ENCODE measurements at places on chromosomes 13 and 19.

DNA sequence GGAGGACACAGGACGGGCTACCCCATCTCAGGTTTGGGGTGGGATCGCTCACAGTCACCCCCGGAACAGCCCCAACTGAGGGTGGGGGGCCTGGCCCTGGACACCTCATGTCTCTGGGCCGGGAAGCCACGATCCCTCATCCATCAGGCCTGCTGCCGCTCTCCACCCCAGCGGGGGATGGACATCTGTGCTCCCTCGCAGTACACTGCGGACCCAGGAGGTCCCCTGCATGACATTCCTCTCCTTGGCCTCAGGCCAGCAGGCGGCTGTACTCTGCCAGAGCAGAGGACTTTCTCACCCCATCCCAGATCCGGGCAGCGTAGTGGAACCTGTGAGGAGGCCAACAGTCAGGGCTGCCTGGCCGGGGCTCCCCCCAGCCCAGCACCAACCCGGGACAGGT, 15.5 kb downstream of the IRGC start:
- no peak for DNase-seq

- DNase-seq: no peak
These were observed 166.6 kb downstream of the RAP2A start for GRCh38 chr13:97600458-97601075.

GRCh38 chr19:6481541-6482342, at the start of gene DENND1C:
Gene DENND1C (minus strand): TSS chr19:6481787. CDS start chr19:6481695, 92 bp downstream.
- no peak for DNase-seq

DNA sequence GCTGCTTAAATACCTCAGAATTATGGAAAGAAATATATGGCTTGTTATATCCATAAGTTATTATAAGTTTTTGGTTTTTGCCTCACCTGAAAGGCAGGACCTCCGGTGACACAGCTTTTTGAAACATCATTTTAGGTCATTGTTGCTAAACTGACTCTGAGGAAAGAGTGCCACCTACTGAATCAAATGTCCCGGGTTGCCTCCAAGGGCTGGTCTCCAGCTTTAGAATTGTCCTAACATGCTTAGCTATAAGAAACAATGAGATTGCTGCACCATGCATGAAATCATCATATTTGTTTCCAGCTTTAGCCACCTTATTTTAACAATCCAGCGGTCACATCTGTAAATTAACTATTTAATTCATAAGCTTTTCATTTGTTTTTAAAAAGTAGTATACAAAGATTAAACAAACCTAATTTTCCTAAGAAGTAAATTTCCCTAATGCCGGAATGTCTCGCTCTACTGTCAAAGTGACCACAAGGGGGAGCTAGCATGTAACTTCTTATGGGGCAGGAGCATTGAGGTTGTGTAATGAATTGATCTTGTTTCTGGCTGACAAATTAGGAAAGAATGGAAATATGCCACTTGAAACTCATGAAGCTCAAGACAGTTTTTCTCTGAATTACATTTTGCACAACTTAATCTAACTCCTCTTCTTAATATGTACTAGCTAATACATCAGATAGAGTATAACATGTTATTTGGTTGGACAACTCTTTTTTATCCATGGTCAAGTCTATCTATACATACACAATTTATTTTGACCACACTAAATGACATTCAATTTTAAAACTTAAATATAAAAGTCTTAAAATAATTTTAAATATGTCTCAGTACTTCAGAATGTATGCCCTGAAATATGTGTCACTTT, 6.7 kb upstream of the PCDH17 start:
- DNase-seq: peak; percentile 38

DNA sequence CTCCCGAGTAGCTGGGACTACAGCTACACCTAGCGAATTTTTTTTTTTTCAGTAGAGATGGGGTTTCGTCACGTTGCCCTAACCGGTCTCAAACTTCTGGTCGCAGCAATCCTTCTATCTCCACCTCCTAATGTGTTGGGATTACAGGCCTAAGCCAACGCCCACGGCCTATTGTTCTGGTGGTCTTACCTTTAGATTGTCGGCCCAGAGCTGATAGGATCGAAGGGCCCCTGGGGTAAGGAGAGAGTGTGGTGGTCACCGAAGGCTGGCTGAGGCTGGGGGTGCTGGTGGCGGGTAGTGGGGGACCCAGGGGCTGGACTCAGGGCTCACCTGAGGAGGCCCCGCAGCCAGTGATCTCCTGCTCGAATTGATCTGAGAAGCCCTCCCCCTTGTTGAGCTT, 7.0 kb downstream of the CRB3 start:
- DNase-seq: no peak

DNA sequence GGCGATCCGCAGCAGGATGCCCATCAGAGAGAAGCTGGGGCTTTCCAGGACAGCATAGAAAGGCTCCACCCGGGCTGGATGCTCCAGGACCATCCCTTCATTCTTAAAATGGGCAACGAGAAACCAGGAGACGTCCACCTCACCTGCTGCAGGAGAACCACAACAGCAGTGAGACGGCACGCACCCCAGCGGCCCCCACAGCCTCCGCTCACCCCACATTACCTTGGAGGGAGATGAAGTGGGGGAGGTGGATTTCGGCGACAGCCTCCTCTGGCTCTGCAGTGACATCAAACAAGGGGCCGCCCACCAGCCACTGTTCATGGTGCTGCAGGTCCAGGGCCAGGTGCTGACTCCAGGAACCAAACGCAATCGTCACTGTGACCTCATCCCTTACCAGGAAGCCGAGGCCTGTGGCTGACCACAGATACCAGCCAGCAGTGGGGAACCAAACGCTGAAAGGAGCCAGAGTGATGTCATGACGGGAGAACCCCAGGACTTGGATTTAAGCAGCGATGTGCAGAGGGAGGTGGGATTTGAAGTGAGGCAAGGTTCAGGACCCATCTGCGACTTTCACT, 25.1 kb downstream of the CARD8 start:
- DNase-seq: no peak

GRCh38 chr19:12797141-12797587, 4.4 kb downstream of the PRDX2 start:
- no peak for DNase-seq

DNA sequence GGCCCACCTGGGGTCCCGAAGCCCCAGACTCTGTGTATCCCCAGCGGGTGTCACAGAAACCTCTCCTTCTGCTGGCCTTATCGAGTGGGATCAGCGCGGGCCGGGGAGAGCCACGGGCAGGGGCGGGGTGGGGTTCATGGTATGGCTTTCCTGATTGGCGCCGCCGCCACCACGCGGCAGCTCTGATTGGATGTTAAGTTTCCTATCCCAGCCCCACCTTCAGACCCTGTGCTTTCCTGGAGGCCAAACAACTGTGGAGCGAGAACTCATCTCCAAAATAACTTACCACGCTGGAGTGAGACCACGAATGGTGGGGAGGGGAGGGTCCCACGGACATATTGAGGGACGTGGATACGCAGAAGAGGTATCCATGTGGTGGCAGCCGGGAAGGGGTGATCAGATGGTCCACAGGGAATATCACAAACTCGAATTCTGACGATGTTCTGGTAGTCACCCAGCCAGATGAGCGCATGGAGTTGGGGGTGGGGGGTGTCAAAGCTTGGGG, 1.0 kb upstream of the ICAM5 start:
- DNase-seq: peak; percentile 88

DNA sequence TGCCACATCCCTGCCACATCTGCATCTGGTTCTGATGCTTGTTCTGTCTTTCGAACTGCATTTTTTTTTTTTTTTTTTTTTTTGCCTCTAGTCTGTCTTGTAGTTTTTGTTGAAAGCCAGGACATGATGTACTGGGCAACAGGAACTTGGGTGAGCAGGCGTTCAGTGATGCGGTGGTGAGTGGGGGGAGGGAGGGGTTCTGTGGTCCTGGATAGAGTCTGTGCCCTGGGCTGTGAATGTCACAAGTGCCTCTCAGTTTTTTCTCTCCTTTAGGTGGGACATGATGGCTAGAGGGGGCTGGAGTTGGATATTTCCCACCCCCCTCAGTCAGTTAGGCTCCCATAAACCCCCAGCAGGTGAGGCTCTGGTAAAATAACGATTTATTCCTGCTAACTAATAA, 3.5 kb downstream of the CEACAM4 start:
- no peak for DNase-seq
